ENCODE measurements at places on chromosomes 3 and 15.

DNA sequence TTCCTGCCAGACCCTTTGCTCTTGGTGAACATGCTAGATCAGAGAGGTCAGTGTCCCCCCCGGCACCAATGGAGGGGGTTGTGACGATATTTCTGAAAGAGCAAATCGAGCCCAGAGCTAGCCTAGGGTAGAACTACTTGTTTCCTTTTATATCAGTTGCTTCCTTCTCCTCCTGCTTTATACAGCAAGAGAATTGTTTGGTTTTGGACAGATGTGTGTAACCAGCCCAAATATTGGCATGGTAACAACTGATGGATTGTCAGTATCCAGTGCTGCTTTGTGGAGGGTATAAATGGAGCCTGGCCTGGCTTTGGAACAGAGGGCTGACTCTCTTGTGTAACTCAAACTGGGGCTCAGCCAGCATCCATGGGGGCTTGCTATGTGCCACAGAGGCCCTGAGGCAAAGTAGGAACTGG is 27.2 kb downstream of the SNX1 start:
- DNase-seq = no peak

DNA sequence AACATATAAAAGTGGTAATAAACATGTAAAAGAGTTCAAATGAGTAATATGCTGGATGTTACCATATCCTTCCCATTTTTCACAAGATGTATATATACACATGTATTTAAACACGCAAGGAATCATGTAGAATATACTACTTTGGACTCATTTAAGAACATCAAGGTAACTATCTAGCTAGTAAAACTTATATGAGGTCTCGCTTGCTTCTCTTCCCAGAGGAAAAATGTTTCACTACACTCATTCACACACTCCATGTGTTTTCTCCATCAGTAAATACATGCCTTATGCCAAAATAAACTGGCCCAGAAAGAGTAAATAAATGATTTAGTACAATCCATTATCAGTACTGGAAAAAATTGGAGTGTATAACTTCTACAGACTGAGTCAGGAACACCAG is 229.2 kb upstream of the MME start:
- DNase-seq = no peak

DNA sequence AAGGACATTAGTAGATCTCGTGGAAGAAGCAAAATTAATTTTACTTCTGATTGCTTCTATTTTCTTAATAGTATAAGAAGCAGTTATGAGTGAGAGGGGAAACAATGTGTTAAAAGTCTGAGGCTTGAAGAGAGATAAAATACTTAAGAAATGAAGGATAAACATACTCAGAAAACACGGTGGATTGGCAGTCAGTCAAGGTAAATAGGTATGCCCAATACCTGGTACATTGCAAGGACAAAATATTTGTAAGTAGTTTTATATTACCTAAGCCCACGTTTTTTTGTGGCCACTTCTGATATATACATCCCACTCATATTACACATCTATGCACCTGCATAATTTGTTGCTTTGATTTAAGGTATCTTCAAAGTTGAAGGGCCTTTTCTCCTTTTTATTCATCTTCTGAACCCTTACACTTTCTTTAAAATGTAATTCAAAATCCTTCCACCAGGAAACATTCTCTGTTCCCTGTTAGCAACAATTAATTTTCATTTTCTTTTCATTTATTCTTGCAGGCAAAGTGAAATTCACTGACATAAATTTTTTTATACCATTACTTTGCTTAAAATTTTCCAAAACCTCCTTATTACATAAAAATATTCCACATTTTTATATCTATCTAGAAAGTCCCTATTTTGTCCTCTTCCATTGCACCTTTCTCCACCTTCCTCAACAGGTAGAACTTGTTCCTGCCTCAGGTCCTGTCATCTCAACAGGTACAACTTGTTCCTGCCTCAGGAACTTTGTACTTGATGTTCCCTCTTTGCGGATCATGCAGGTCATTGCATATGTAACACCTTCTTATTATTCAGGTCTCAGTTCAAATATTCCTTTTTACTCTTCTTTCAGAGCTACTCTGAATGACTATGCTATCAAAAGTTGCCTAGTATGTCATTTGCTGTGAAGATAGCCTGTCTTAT is 755.7 kb upstream of the ALCAM start:
- no peak for DNase-seq

GRCh38 chr3:96324087-96324486 is 490.3 kb upstream of the EPHA6 start:
- no peak for DNase-seq

DNA sequence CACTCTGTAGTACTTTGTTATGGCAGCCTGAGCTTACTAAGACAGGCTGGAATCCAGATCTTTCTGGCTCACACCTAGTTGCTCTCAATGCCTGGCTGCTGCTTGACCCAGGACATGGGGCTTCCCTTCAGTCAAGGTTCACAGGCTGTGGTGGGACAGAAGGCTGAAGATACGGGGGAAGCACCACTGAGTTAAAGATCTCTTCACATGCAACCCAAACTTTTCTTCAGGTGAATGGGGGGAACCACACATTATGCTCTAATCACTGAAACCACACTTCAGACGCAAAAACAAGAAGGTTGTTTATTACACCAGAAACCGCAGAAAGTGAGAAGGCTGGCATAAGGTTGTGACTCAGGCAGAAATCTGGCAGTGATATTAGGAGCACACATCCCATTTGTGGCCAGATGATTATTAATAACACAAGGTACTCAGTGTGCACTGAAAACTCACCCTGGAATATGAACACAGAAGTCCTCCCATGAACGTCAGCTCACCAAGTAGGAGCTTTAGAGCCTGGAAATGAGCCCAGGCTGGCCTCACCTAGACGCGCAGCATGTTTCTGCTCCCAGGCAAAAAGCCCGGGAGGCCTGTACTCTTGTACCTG is 230.5 kb upstream of the CHRNA7 start:
- no peak for DNase-seq

DNA sequence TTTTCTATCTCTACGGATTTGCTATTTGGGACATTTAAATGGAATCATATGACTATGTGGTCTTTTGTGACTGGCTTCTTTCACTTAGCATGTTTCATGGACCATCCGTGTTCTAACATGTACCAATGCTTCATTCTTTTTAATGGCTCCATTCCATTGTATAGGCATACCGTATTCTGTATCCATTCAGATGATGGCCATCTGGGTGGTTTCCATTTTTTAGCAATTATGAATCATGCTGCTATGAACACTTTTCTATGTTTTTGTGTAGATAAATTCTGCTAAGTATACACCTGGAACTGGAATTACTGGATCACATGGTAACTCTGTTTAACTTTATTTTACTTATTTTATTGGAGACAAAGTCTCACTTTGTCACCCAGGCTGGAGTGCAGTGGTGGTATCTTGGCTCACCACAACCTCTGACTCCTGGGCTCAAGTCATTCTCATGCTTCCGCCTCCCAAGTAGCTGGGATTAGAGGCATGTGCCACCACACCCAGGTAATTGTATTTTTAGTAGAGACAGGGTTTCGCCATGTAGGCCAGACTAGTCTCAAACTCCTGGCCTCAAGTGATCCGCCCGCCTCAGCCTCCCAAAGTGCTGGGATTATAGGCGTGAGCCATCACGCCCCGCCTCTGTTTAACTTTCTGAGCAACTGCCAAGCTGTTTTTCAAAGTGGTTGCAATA is 13.4 kb downstream of the UBP1 start:
- DNase-seq = no peak

- DNase-seq = no peak
Observed at GRCh38 chr3:56894881-56895431, 93.2 kb upstream of the ARHGEF3 start.

DNA sequence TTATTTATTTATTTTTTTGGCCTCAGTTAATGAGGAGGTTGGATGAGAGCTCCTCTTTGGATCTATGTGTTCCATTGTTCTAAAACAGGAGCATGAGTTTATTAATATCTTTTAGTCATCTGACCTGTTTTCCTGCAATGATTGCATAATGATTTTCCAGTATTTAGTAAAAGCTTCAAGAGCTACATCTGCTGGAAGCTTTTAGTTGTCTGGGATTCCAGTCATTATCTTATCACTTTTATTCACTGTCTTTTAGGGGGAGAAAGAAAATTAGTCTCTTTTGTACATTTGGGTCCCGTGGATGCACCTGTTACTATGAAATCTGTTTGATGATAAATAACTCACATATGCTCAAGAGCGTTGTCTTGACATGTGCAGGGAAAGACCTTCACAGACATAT is 1270.0 kb downstream of the ROBO1 start:
- DNase-seq = peak; percentile 81

GRCh38 chr15:98480844-98481243 is 167.5 kb upstream of the IGF1R start:
- DNase-seq = no peak

DNA sequence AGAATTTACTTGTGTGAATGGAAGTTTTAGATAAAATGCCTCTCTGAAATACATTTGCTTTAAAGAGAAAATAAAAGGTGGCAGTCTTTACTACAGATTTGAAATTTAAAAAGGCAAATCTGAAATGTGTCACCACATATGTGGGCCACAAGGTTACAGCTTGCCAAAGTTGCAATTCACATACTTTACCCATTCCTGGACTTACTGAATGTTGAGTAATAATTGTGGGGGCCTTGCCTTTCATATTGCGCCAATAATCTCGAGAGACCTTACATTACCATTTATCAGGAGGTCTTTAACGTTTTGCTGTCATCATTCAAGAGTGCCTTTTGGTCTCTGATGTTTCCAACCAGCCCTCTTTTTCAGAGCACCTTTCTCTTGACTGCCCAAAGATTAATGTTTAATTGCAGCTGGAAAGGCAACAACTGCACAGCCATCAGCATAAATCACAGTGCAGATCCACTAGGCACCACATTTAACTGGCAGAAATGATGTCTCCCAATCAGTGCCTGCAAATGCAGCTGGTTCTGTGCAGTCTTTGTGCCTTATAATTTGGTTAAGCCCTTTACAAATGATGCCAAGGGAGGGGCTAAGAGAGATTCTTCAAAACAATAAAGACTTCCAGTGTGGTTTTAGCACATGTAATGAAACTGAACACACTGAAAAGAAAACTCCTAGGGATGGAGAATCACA is 206.8 kb downstream of the MAGI1 start:
- DNase-seq = no peak

GRCh38 chr3:50639055-50639494 is 22.1 kb downstream of the MAPKAPK3 start:
- DNase-seq = no peak
